AG09309 (cell line): ENCODE measurements at places on chromosomes 11 and 22.

- DNase-seq = no peak
Observed at GRCh38 chr22:18905540-18906409, at the start of gene DGCR6. Gene DGCR6, plus strand, starts transcription at chr22:18906320. Its CDS starts 55 bp downstream, at chr22:18906375.

GRCh38 chr22:32378707-32379272 is 21.1 kb downstream of the RFPL3 start:
- DNase-seq = no peak

DNA sequence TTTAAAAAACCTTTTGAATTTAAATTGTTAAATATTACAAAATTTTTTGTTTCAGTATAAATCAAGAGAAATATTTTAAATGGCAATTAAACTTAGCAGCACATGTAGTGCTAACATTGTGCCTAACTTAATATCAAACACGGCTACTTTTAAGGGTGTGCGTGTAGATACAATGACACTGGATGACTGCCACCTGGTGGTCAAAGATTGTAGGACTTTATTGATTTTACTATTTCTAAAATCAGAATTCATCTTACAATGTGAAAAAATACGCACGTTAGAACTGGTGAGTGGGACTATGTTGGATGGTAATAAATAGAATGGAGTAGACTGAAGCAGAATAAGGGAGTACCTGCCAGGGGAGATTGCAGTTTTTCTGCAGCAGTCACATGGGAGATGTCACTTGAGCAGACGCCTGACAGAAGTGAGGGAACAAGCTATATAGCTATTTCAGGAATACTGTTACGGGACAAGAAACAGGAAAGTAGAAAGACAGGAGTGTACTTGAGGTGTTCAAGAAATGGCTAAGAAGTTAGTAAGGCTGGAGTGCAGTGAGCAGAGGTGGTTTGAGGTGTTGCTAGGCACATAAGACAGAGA is 52.9 kb downstream of the UVRAG start:
- peak; percentile 16 for DNase-seq

- no peak for DNase-seq
Observed at GRCh38 chr22:40263191-40263590, 83.1 kb upstream of the ADSL start.

DNA sequence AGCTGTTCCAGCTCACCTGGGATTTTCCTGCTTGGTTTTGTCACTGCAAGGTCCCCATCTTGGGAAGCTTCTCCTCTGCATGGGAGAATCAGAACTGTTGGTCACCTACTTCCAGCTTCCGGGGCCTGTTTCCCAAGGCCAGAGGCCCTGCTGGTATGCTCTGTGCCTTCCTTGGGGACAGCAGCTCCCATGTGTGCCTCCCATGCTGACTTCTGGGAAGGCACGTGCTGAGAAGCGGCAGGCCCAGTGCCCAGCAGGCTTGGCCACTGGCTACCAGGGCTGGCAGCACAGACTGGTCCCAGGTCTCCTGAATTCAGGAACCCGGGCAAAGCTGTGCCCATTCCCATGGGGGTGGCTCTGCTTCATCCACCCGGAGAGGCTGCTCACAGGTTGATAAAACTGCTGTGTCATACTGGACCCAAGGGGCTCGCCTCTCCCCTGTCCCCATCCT is 33.8 kb downstream of the MYEOV start:
- DNase-seq = no peak

DNA sequence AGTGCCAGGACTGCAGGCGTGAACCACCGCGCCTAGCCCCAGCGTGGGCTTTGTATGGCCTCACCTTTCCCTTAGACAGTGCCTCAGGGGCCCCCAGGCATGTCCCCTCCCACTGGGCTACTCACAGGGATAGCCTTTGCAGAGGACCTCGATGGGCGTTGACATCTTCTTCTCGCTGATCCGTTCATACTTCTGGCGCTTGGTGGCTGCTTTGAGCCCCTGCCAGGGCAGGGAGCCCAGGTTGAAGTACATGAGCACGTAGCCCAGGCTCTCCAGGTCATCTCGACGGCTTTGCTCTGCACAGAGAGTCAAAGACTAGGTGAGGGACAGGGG is 17.5 kb downstream of the CSNK1E start:
- DNase-seq = no peak

- DNase-seq = no peak
Observed at GRCh38 chr11:79077702-79078330, 363.0 kb downstream of the TENM4 start.

- DNase-seq = no peak
Observed at GRCh38 chr11:11244470-11245080, 108.5 kb downstream of the CSNK2A3 start.

DNA sequence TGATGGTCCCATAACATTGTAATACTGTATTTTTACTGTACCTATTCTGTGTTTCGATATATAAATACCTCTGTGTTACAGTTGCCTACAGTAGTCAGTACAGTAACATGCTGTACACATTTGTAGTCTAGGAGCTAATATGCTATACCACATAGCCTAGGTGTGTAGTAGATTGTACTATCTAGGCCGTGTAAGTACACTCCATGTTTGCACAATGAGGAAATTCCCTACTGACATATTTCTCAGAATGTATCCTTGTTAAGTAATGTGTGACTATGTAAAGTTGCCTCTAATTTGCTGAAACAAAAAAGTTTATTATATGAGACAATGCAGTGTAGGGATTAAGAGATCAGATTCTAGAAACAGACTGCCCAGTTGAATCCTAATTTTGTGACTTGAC is 21.3 kb downstream of the CAPRIN1 start:
- DNase-seq = no peak

GRCh38 chr11:132804258-132804657 is 728.0 kb downstream of the OPCML start:
- no peak for DNase-seq

DNA sequence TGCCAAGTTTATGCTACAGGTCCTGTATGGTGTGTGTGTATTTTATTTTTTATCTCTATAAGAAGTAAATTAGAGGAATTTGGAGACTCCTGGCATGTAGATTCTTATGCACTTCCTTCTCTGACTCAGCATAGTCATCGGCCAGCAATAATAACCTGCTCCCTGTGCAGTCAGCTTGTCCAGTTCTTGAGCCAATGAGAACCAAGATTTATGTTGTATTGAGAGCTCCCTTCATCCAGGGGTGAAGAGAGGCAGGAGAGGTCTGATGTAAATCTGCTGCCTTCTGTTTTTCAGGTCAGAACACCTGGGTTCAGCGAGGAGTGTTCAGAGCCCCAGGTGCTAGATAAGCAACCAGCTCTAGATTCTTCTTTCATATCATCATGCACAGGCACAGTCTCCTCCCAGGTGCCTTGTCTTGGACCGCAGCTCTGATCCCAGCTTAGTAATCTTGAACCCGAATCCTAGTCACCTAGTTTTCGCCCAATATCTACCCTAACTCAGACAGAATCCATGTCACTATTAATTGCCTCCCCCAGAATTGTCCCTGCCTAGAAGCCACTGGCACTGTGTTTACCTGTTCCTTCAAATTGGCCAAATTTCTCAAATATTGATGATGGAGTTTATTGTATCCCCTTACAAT is 328.2 kb upstream of the NCAM1 start:
- no peak for DNase-seq

DNA sequence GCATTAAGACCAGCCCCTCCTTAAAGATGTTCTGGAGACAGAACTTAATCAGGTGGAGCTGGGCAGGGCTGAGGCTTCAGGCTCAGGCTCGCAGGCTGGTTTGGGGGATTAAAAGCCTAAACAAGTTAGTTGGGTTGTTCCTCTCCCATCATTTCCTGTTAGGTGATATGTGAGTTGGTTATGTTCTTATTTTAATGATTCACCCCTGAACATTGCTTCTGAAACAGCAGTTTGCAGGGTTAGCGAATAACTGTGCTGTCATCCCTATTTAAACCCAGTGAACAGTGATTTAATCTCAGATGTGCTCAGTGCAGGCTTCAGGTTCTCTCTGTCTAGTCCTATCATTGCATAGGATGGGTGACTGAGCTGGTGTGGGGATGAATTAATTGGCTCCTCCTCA is 47.4 kb upstream of the BIRC3 start:
- no peak for DNase-seq

DNA sequence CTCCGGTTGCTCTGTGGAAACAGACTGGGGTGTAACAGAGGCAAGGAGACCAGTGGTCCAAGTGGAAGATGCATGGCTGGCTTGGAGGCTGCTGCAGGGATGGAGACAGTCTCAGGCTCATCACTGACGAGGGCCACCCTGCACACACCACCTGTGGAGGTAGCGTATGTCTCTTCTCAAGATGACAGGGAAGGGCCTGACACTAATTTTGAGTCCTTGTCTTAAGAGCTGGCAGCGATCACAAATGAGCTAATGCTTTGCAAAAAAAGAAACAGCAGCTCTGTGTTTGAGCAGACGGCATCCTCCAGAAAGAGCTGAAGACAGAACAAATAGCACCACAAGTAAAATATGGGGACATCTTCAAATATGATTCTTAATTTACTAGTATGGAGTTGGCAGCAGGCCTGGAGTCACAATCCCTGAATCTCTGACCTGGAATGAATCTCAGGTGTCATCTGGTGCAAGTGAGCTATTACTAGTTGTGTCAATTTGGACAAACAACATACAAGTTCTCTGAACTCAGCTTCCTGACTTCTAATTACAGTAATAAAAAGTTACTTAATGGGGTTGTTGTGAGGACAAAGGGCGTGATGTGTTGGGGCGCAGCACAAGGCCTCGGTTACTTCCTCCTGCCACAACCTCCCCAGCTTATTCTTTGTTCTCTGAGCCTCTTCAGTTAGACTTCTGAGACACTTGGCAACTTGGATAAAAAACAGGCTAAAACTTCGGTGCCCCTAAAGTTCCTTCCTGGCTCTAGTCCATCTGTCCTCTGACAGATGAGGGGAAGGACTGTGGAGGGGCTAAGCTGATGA is 95.2 kb upstream of the BID start:
- DNase-seq = no peak

DNA sequence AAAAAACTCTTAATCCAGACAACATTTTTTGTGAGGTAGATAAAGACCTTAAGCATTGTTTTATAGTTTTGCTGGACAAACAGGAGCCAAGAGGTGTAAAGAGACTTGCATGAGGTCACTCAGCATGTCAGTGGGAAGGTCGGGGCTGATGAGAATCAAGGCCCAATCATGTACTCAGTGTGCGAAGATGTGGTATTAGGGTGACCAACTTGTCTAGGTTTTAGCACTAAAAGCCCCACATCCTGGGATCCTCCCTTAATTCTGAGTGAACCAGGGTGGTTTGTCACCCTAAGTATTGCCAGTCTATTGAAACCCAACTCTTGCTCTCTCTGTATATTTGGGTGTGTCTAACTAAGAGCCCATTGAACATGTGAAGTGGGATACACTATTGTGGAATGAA is 19.5 kb upstream of the SORL1-AS1 start:
- no peak for DNase-seq

- DNase-seq = no peak
Observed at GRCh38 chr22:29106839-29107238, 34.0 kb downstream of the KREMEN1 start.

DNA sequence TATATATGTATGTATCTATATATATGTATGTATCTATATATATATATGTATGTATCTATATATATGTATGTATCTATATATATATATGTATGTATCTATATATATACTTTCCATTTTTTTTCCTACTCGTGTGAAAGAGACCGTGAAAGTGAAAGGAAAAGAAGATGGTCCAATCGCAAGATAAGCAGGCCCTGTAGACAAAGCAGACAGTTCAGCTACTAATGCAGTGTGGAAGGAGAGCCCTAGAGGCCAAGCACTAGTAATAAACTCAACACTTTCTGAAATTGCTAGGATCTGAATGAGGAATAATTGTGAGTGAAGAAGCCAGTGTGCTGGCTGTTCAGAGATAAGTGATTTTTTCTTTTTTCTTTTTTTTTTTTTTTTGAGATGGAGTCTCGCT is 47.2 kb downstream of the MCHR1 start:
- no peak for DNase-seq

DNA sequence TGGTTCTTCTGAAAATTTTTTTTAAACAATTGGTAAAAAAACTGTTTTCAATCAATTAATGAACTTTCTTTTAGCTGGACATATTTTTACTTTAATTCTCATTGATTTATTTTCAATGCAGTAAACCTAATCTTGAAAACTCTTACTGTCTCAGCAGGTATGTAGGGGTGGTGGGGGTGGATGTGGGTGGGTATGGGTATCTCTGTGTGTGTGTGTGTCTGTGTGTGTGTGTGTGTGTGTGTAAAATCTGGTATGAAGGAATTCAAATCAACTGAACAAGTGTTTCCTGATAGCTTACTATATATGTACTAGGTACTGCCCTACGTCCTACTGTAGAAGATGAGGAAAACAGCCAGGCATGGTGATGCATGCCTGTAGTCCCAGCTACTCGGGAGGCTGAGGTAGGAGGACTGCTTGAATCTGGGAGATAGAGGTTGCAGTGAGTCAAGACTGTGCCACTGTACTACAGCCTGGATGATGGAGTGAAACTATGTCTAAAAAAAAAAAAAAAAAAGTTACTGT is 75.5 kb downstream of the MRTFA start:
- no peak for DNase-seq
